Left colon (tissue), 2 donors: ENCODE measurements at places on chromosomes 7 and 10.

DNA sequence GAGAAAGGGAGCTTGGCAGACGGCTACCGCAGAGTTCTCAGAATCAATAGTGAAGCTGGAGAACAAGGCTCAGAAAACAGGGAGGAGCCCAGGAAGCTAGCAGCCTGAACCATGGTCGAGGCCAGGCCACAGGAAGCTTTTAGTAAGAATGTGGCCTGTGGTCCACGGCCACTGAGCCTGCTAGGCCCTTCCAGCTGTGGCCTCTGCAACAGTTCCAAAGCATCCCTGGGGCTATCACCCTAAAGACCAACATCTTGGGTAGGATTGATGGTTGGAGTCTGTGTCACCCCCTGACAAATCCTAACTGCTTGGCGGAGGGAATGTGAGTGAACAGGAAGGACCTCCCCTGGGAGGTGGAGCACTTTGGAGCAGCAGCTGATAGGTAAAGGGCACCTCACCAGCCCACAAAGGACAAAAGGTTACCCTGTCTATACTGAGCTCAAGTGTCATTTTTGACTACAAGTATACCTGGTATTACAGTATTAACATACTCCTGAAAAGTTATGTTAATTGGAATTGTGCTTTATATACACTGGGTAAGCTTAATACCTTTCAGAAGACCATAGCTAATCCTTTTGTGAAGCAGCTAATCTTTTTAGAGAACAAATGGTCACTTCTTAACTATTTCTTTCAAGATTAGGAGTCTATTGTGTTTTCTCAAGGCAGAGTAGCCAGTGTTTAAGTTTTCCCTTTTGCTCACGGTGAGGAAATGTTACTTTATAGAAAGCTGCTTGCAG lies 18.7 kb downstream of the PTPRE start:
- DNase-seq = no peak

- DNase-seq = no peak
Measured at GRCh38 chr10:29611781-29612381, 22.9 kb downstream of the SVIL start.

- no peak for DNase-seq
Measured at GRCh38 chr7:734808-735207, 7.7 kb upstream of the PRKAR1B start.

GRCh38 chr7:131524703-131525102 lies 31.7 kb downstream of the PODXL start:
- DNase-seq = no peak

GRCh38 chr10:23980094-23980493 lies 228.8 kb upstream of the KIAA1217 start:
- DNase-seq = no peak
